ENCODE measurements at places on chromosomes 5 and 9.

GRCh38 chr5:57193757-57194413, 20.0 kb downstream of the GPBP1 start:
- no peak for DNase-seq

GRCh38 chr5:158514319-158514985, 585.3 kb downstream of the EBF1 start:
- no peak for DNase-seq

DNA sequence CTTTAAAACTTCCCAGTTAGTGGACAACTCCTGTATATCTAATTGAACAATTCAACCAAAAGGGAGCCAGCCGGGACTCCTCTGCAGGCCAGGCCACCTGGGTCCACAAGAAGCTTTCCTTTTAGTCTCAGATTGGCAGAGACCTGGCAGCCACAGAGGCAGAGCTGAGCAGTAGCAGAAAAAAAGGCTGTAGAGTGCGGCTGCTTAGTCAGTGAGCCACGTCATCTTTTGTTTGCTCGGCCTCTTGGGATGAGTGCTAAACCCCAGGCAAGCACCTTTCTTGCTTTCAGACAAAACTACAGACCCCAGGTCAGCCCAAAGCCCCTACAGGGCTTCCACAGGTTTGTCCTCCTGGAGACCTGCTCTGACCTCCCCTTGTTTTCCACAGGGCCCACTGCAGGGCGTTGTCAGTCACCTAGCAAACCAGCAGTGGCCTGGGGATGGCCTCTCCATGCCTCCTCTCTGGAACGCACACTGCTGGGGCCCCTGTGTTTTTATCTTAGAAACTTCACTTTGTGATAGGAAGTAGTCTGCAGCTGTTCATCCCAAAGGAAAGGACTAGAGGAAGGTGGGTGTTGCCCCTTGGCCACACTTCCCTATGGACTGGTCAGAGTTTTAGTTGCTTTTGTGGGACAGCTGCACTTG, 49.9 kb downstream of the SHB start:
- DNase-seq, result no peak

GRCh38 chr9:78089111-78089510, 57.5 kb upstream of the GNAQ start:
- no peak for DNase-seq

GRCh38 chr9:87599901-87600610, 102.4 kb downstream of the DAPK1 start:
- DNase-seq, result no peak

DNA sequence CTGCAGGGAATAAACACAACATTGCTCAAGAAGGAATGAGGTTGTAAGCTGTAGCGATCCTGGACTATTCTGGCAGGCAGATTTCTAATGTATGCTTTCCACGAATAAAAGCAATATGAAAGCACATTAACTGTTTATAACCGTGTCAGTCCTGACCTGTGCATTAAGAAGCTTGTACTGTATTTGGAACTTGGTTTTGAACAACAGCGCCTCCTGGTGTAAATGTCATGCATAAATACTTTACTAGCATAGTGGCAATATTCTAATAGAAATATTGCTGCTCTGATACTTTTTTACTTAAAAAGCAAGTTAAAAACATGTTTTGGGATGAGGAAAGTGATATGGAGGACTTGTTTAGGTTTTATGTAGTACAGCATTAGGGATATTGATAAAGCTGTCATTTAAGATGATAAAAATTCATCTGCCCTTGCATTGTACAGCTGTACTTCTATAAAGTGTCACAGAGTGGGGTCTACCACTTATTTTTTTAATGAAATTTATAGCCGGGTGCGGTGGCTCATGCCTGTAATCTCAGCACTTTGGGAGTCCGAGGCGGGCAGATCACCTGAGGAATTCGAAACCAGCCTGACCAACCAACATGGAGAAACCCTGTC, 70.7 kb upstream of the GNE start:
- peak; percentile 11 for DNase-seq
